Stimulated activated CD4-positive, alpha-beta T cell treated with anti-CD3 and anti-CD28 coated beads, TNF-alpha, amount 100 ng/mL, for 1 hour (primary cell): ENCODE measurements at places on chromosomes 2 and 18.

DNA sequence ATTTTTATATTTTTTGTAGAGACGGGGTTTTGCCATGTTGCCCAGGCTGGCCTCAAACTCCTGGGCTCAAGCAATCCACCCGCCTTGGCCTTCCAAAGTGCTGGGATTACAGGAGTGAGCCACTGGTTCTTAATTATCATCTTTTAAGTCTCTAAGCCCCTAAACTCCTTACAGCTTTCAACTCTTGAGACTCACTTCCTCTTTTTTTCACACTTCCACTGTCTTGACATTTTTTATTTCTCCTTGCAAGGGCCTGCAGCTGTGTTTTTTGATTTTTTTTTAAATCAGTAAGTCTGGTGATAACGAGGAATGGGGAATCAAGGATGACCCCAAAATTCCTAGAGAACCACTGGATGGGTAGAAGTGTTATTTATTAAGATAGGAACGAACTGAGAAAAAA is 8.6 kb upstream of the ABCB11 start:
- no peak for DNase-seq

GRCh38 chr2:197130318-197130717 is 180.3 kb downstream of the ANKRD44 start:
- DNase-seq: no peak

GRCh38 chr2:33436083-33436482 is 40.4 kb upstream of the RASGRP3 start:
- DNase-seq: no peak

- DNase-seq: no peak
Measured at GRCh38 chr2:134218930-134219658, 34.8 kb upstream of the MGAT5 start.

DNA sequence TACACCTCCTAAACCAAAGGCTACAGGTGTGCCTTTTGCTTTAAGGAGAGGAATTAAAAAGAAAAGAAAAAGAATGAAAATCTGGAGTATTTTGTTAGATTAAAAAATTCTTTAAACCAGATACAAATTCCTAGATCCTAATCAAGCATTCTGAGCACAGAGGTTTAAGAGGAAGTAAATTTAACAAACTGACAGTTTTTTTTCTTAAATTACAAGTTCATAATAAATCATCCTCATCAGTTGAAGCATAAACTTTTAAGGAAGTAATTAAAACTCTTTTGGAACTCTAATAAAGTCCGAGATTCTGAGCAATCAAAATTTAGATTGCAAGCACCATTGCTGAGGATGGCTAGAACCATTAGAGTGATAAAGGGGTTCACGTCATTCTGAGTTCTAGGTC is 75.1 kb downstream of the POLE4 start:
- no peak for DNase-seq

DNA sequence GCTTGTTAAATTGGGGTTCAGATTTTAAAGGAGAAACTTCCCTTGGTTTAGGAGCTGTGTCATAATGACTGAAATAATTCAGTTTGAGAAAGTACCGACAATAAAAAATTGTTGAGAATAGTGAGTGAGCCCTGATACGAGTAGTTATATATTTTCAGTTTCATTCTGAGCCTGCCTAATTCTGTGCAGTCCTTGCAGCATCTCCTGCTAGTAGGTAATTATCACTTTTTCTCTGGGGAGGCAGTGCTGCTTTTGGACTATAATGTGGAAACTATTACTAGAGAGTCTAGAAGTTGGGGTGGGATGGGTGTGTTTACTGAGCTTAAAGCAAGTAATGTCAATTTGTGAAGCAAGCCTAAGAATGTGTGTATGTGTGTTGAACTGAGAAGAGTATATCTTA is 21.7 kb downstream of the ZNF638 start:
- DNase-seq: no peak

DNA sequence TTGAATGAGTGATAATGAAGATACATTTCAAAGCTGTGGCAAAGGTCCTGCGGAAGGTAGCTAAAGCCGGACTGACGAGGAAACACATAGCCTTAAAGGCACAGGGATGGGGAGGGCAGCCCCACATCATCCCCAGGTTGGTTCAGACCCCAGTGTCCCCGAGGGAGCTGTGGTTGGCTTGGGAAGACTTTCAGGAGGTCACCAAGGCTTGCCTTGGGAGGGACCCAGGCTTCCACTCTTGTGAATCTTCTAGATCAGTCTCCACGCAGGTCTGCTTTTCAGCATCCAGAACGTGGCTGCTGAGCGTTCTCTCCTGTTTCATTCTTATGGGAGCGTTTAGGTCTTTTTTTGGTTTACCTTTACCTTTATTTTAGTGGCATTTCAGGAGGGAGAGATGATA is 16.8 kb downstream of the KIF1A start:
- no peak for DNase-seq

GRCh38 chr2:74778381-74779264 is 55.3 kb upstream of the HK2 start:
- no peak for DNase-seq

- no peak for DNase-seq
Measured at GRCh38 chr2:140067661-140068060, 1287.5 kb upstream of the NXPH2 start.

- DNase-seq: no peak
Measured at GRCh38 chr2:11802782-11803191, 56.4 kb downstream of the LPIN1 start.

- no peak for DNase-seq
Measured at GRCh38 chr2:239322416-239323086, 78.3 kb downstream of the HDAC4 start.

DNA sequence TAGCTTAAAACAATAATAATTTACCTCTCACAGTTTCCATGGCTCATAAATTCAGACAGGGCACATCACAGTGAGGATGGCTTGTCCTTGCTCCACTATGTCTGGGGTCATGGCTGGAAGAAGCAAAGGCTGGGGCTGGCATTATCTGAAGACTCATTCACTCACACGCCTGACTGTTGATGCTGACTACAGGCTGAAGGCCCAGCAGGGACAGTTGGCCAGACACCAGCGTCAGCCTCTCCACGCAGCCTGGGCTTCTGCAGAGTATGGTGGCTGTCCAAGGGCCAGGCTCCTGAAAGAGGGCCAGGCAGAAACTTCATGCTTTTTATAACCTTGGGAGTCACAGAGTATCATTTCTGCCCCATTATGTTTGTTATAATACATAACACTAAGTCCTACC is 33.4 kb downstream of the YPEL5 start:
- DNase-seq: no peak

DNA sequence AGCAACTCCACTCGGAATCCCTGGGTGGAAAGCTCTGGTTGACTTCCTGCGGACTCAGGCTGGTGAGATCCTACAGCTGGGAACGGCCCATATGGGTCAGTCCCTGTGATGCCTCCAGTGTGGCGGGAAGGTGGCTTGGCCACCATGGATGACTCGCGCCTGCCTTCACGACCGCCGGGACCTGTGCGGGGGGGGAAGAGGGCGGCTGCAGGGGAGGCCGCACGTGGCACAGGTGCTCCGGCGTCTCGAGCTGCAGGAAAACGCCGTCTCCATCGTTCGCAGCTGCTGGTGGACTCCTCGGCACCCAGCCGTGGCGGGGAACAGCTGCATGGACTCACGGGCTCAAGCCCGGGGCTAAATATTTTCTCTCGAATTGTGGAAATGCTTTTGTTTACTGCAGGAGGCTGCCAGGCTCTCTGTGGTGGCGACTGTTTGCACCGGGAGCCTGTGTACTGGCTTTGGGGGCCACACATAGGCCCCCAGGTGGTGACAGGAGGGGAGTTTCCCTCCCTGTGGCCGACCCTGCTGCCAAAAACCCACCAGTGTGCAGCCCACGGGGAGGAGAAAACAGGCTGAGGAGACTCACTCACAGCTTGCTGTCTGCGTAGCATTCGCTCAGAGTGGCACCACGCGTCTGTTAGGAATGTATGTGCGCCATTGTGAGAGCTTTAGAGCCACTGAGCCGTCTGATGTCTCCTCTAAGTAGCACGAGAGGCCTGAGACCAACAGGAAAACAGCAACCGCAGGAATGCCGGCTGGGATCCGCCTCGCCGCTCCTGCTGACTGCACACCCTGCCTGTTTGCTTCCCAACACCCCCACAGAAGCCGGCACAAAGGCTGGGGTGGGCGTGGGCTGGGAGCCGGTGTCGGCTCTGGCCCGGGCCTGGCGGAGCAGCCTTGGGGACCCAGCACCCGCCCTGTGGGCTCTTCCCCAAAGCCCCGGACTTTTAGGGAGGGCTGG is 89.2 kb downstream of the NFATC1 start:
- no peak for DNase-seq

DNA sequence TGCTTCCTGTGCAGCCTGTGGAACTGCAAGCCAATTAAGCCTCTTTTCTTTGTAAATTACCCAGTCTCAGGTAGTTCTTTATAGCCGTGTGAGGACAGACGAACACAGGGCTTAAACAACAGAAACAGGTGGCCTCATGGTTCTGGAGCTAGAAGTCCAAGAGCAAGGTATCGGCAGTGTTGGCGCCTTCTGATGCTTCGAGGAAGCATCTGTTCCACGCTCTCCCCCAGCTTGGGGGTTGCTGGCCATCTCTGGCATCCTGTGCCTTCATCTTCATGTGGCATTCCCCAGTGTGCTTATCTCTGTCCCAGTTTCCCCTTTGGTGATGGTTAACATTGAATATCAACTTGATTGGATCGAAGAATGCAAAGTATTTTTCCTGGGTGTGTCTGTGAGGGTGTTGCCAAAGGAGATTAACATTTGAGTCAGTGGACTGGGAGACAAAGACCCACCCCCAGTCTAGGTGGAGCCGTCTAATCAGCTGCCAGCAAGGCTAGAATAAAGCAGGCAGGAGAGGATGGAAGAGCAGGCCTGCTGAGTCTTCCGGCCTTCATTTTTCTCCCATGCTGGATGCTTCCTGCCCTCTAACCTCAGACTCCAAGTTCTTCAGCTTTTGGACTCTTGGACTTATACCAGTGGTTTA is 287.6 kb downstream of the PHLPP1 start:
- DNase-seq: no peak

GRCh38 chr18:45254709-45255082 is 360.6 kb upstream of the SLC14A2 start:
- no peak for DNase-seq

DNA sequence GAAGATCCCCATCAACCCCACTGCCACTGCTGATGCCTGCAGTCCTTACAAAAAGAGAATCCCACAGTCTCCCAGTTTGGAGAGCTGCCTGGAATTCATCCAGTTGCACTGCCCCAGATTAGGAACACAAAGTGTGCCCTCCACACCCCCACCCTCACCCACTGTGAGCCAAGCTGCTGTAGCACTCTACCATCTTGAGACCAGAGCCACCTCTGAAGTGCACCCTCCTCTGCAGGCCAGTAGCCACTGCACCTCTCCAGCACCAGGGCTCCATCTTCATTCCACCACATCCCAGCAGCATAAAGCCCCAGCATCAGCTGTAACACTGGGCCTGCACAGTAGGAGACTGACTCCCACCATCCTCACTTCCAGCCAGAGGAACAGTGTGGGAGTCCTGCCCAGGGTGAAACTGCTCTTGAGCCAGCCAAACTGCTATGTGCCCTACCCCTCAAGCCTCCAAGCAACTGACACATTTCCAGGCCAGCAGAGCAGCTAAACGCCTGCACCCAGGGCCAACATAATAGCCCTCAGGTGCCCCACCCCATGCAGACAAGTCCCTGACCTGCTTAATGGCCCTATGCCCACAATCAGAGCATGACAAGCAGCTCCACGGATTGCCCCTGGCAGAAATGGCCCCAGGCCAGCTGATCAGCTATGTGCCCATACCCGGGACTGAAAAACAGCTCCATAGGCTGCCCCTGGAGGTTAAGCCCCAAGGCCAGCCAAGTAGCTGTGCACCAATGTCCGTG is 206.0 kb downstream of the ATAD2B start:
- no peak for DNase-seq

DNA sequence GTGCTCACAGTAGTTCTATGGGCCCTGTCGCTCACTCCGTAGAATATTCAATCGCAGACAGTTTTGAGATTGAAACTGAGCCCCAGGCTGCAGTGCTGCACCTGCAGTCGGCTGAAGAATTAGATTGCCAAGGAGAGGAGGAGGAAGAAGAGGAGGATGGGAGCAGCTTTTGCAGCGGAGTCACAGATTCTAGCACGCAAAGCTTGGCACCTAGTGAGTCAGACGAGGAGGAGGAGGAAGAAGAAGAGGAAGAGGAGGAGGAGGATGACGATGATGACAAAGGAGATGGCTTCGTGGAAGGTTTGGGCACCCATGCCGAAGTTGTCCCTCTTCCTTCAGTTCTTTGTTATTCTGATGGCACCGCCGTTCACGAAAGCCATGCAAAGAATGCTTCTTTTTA is 115.2 kb downstream of the GALNT3 start:
- no peak for DNase-seq
